ENCODE measurements at places on chromosomes 5 and 9.

GRCh38 chr5:168382421-168382820 is 91.0 kb downstream of the WWC1 start:
- no peak for DNase-seq

DNA sequence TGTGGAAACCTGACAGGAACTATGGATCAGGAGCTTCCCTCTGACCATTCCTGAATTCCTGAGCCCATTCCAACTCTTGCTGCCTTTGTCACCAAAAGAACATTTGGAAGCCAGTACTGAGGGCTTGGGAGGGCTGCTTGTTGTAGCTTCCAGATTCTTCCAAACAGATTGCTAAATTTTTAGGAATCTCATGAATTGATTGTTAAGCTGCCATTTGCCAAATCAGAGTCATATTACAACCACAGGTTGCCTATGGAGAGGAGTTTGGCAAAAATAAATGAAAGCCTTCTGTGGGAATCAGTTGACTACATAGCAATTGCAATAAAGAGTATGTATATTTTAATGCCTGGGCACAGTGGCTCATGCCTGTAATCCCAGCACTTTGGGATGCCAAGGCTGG is 39.2 kb upstream of the SLC28A3 start:
- DNase-seq: no peak

DNA sequence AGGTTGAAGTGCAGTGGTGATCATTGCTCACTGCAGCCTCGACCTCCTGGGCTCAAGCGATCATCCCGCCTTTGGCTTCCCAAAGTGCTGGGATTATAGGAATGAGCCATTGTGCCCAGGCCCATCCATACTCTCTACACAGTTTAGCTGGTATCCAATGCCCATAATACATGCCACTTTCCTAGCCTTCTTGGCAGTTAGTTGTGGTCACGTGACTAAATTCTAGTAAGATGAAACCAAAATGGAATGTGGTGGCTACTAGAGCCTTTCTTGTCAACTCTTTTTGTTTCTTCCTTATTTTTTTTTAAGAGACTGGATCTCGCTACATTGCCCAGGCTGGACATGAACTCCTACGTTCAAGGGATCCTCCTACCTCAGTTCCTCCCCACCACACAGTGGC is 15.3 kb upstream of the KIF27 start:
- DNase-seq: no peak

DNA sequence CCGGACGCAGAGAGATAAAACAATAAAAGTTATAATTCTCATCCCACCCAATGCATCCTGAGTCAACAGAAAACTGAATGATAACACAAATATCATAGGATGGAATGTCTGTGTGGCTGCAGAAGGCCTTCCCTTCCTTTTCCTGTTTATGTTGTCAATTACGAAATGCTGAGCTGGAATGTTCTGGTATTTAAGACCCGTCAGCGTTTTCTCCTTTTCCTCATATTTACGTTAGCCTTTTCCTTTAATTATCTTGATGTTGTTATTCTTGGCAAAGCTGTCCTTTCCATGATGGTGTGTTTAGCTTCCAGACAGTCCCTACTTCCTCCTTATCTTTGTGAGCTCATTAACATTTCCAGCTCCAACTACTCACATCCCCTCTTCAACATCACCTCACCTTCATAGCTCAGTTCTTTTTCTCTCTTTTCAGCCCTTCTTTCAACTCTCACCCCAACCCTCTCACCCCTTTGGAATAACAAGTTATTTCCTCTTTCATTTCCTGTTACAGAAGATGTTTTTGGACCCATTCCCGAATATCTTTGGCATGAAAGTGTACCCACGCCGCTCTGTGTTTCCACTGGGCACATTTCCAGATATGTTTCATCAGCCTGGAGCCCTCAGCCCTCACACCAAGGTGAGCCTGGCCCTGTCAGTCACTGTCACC is 221.6 kb downstream of the NR2F1-AS1 start:
- DNase-seq: no peak

DNA sequence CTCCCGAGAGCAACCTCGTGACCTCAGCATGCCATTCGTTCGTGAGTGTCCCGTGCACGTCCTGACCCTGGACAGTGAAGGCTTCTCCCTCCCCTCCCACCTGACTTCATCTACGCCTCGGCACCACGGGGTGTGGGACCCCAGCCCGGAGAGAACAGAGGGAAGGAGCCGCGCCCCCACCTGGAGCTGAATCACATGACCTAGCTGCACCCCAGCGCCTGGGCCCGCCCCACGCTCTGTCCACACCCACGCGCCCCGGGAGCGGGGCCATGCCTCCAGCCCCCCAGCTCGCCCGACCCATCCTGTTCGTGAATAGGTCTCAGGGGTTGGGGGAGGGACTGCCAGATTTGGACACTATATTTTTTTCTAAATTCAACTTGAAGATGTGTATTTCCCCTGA is 38.3 kb upstream of the FCN2 start:
- no peak for DNase-seq

GRCh38 chr9:1031951-1032601 is 18.1 kb upstream of the DMRT2 start:
- DNase-seq: no peak

GRCh38 chr9:15086778-15087324 is 176.6 kb upstream of the FREM1 start:
- no peak for DNase-seq

DNA sequence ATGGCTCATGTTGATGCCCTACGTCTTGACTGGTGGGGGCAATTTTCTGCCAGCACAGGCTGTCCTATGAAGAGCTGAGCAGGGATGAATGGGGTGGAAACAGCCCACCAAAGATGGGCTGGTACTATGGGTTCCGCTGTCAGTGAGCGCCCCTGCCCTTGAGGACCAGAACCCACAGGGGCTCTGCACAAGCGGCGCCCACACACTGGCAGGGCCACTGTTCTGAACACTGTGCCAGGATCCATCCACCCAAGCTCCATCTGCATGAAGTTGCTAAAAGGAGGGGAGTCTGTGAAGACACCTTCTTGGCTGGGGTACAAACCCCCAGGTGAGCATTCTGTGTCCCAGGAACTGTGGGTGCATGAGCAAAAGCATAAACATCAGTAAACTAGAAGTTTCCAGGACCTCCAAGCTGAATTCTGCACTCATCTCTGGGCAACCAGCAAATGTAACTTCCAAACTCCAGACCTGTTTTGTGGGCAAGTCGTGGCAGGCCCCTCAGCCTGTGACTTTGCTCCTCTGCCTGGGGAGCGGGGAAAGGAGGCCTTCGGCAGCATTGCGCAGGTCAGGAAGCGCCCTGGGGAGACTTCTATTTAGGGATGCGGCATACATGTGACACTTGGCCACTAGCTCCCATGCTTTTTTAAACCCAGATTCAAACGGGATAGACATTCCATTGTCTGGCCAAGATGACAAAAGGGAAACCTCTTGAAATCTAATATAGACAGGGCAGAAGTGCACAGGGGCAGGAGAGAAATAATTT is 48.9 kb downstream of the PTPN3 start:
- no peak for DNase-seq

GRCh38 chr9:68979538-68980314 is 34.2 kb downstream of the PRKACG start:
- DNase-seq: peak; percentile 77

GRCh38 chr9:131999692-132000551 is 79.7 kb downstream of the MED27 start:
- DNase-seq: no peak

DNA sequence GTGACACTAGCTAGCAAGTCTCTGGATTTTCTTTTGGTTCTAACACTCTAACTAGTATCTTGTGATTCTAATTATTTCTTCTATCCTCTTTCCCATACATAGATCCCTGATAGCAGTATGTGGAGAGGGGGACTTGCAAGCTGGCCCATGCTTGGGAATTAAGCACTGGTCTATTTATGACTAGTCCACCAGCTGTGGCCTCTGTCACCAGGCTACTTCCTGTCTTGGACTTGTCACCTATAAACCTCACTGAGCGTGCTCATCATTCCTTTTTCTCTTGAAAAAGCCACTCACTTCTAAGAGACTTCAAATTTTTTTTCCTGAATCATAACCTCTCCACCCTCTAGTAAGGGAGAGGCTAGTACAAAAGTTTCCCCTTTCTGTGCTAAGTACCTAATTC is 32.3 kb upstream of the MAMDC2 start:
- no peak for DNase-seq

GRCh38 chr9:125603478-125604021 is 103.5 kb downstream of the MAPKAP1 start:
- no peak for DNase-seq

GRCh38 chr5:107373549-107374263 is 297.0 kb downstream of the EFNA5 start:
- DNase-seq: no peak

DNA sequence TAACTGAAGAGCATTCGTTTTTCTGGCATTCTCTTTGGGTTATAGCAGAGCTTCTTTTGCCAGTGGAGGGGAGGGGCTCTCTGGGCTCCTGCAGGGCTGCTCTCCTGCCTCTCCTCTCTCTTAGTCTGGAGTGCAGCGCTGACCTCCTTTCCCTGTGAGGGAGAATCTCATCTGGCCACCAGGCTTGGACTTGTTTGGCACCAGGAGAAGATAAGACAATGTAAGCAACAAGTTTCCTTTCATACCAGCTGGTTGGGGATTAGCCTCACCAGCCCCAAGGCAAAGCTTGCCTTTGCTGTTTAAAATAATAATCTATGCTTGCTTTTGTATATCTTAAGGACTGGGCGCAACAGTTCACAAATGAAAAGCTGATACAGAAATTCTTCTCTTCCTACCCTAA is 196.4 kb downstream of the TLE4 start:
- DNase-seq: no peak

- DNase-seq: peak; percentile 46
Measured at GRCh38 chr5:112848116-112848811, 12.8 kb upstream of the SRP19 start.

- DNase-seq: peak; percentile 48
Measured at GRCh38 chr5:151126199-151126645, 31.4 kb downstream of the ANXA6 start.

DNA sequence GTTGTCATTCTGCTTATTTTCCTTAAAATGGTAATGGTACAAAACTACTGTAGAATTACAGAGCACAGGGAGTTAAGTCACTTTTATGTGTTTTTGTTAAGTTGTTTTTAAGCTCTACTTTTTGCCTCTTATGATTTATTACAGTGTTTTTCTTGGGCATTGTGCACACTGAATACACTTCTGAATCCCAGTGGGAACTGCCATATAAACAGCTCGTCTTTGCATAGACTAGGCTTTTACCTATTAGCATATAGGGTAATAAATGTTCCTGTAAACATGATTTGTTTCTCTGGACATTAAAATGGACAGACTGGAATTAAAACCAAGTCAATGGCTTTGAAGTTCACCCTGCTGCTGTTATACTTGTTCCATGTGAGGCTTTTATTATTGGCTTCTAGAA is 12.2 kb downstream of the KLF9 start:
- no peak for DNase-seq

DNA sequence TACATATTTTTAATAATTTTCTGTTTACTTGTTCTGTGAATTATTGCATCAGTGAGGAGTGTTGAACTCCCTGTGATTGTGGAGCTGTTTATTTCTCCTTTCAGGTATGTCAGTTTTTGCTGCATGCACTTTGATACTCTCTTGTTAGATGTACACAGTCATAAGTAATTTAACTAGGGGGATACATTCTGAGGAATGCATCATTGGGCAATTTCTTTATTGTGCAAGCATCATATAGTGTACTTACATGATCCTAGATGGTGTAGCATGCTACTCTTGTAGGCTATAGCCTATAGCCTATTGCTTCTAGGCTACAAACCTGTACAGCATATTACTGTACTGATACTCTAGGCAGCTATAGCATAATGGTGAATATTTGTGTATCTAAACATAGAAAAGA is 9.5 kb downstream of the DENND4C start:
- DNase-seq: no peak

- no peak for DNase-seq
Measured at GRCh38 chr5:78594021-78594420, 54.6 kb downstream of the LHFPL2 start.

- DNase-seq: no peak
Measured at GRCh38 chr9:27248702-27249101, 48.2 kb downstream of the EQTN start.

DNA sequence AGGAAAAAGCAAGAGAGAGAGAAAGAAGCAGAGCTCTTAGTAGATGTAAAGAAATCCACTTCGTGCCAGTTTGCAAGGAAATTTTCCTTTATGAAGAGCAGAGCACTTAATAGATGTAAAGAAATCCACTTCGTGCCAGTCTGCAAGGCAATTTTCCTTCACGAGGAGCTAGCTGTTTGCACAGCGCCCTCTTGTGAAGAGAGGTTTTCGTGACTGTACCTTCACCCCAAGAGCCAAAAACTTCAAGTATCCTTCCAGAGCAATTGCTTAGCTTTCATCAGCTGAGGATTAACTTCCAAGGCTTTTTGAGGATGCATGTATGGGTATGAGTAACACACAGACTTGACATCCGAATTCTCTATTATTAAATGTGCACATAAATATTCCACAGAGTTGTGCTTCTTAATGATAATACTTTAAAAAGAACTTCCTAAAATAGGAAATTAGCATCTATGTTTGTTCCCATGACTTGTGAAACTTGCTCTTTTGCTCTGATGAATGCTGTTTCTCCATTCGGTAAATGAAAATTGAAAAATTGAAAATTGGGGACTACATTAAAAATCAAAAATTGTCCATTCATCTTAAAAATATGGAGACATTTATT is 525.6 kb downstream of the PDE4D start:
- DNase-seq: peak; percentile 74

GRCh38 chr5:147190331-147190730 is 44.5 kb upstream of the STK32A start:
- no peak for DNase-seq

DNA sequence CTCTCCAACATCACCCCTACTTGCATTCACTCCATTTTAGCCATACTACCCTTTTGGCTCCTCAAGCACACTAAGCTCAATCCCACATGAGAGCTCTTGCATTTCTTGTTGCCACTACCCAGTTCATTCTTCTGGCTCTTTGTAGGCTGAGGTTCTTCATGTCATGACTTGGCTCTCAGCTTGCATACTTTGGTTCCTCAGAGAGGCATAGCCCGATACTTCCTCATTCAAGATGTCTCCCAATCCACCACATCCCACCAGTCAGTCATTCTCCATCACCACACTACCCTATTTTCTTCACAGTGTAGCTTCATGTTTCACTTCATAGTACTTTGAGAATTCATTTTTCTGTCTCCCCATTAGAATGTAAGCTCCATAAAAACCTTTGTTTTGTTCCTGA is 116.7 kb downstream of the NR6A1 start:
- peak; percentile 47 for DNase-seq

DNA sequence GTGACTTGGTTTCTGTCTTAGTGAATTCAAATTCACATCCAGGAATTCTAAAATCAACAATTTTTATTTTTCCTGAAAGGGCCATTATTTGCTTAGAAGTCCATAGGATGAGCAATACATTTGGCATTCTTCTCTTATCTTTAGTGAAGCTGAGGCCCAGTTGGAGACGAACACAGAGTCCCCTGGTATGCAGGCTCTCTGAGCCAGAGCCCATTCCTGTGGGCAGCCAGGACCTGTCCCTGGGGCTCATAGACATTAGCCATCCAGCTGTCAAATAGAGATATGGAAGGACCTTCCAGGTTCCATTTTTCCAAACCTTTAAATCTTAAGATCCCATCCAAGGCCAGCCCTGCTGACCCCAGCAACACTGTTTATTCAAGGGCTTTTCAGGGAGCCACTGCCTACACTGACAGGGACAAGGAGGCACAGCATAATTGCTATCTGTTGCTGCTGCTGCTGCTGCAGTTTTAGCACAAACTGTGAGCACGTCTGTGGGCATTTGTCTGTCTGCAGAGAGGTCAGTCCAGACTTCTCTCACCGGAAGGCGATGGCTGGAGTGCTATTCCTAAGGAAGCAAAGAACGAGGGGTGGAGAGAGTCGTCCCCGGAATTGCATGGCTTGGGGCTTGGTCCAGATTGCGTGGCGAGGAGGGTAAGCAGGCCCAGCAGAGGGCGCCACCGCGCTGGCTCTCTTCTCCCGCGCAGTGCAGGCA is 639.0 kb downstream of the CCDC171 start:
- peak; percentile 58 for DNase-seq

Measured in hematopoietic multipotent progenitor cell (in vitro differentiated cells).